ENCODE measurements at places on chromosomes 6 and 20.
A peak's percentile ranks its signal among the peaks of the same experiment; 100 is the strongest.

DNA sequence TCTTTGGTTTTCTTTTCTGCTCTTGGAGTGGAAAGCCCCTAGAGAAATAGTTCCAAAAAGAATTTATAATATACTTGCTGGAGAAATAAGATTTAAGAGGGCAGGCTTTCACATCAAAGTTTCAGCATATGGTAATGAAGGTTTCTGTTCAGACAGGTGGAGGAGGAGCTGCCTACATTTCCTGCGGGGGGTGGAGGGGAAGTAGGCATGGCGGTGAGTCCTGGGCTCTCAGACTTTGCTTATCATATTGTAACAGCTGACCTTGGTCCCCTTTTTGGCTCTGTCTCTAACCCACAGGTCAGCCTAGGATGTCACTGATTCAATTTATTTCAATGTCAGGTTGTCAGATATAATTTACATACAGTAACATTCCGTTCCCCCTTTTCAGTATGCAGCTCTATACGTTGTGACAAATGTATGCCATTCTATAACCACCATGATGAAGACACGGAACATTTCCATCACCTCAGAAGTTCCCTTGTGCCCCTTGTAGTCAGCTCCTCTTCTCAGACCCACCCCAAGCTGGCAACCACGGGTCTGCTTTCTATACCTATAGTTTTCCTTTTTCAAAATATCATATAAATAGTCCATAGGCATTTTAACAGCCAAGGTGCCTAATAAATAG is 77.6 kb upstream of the GGTLC1 start:
- no peak for DNase-seq

DNA sequence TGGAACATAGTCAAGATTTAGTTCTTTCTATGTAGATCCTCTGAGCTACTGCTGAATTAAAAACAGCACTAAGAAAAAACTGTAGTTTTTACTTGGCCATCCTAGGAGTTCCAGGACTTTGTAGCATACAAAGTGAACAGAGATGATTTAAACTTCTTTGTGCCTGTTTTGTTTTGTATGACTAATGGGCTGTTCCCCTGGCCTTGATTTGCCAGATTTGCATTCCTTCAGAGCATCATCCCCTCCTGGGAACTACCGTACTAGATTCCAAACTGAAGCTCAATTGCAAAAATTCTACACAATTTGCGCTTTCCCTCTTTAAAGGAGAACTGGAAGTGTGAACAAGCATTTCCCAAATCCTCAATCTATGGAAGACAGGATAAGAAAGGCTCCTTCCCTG is 23.1 kb downstream of the ACOT13 start:
- no peak for DNase-seq

DNA sequence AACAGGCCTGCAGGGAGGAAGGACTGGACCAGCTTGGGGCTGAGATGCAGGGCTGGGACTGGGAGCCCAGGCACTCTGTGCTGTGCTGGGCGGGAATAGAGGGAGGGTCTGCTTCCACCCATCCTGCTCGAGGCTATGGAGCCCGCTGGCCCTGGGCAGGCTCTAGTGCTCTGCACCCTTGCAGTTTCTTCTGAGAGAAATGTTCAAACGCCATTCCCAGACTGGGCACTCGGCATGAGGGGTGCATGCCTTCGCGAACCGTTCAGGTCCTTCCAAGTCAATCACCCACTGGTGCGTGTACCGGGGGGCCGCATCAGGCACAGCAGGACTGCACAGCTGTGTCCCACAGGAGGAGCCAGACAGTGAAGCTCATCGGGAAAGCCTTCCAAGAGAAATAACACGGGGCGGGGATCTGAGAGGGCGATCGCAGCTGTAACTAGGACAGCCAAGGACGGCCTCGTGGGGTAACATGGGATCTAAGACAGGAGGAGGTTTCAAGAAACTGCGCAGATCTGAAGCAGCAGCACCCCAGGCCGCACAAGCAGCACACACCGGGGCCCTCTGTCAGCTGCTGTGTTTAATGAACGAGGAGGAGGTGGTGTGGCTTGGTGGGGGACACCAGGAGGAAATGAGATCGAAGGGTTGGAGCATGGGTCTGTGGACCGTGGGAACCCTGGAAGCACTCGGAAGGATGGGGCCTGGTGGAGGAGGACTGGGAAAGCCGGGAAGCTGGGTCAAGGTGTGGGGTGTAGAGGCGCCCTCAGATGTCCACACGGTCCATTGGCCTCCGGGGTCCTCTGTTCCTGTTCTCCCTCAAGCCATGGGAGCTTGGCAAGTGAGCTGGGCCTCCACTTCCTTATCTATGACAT is 26.1 kb upstream of the PYGB start:
- no peak for DNase-seq

- DNase-seq, result no peak
Observed at GRCh38 chr20:10963717-10964266, 290.0 kb upstream of the JAG1 start.

DNA sequence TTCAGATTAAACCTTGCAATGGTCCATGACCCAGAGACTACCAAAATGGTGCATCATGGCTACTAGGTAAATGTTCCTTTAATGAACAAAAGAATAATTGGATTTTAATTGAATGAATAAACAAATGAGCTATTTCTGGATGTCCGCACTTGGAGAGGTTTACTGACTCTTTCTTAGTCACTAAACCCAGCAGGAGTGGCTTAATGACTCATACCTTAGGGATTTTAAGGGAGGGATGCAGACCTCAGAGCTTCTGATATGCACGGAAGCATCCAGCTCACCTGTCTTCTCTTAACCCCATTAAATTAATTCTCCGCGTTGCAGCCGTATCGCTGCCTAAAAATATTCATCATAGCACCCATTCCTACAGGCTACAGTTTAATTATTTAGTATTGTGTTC is 970.0 kb upstream of the SLC35B3 start:
- no peak for DNase-seq

- DNase-seq, result no peak
Observed at GRCh38 chr20:56430461-56430860, 18.4 kb downstream of the CASS4 start.

GRCh38 chr6:13635948-13636658 is 21.0 kb downstream of the NOL7 start:
- DNase-seq, result no peak

GRCh38 chr6:116157391-116157790 is 31.5 kb upstream of the COL10A1 start:
- no peak for DNase-seq

DNA sequence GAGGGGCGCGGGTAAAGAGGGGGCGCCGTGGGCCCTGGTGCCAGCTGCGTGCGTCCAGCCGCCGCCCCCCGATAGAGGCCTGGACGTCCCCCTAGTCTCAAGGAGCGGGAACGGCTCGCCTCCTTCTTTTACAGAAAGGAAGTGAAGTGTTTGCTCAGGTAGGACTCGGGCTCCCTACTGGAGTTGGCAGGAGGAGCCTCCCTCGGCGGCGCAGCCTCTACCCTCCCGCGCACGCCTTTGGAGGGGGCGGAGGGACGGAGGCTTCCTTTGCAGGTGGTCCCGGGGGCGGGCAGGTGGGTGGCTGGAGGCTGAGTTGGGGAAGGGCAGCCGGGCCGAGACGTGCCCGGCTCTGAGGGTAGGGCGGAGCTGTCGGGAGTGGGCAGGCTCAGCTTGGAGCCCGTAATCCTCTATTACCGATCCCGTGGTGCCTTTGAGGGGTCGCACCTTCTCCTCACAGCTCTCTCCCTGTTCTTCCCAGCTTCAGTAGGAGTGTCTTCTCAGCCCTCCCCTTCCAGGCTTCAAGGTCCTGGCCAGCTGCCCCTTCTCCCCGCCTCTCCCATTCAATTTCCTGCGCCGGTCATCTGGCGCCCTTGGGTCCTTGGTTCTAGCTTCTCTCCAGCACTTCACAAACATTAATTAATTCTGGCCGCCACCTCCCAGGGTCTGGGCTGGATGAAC is 728 bp downstream of the ITPR3 start:
- no peak for DNase-seq

GRCh38 chr6:45423824-45424450 is 46.2 kb upstream of the SUPT3H start:
- DNase-seq, result no peak

GRCh38 chr20:10635476-10636208 is 38.2 kb downstream of the JAG1 start:
- DNase-seq, result no peak

- DNase-seq, result no peak
Observed at GRCh38 chr20:55615818-55616217, 389.5 kb downstream of the CBLN4 start.

GRCh38 chr20:62636446-62636845 is 5.9 kb upstream of the SLCO4A1 start:
- no peak for DNase-seq

- DNase-seq, result no peak
Observed at GRCh38 chr6:25473447-25473846, 178.6 kb upstream of the SCGN start.

DNA sequence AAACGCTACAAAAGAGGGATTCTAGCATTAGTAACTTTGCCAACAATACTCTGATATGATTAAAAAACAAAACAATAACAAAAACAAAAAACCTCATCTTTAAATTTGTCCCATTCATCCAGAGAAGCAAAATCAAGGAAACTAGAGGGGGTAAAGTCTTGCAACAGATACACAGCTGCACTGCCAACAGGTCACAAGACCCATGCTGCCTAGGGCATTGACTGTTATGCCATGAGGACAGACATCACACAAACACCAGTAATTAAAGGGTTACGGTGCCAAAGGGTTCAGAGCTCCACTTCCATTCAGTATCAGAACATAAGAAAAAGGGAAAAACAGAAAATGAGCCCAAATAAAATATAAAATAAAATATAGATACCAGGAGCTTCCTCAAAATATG is 1.6 kb downstream of the TBC1D20 start:
- no peak for DNase-seq

- no peak for DNase-seq
Observed at GRCh38 chr6:24537771-24538385, 43.1 kb downstream of the ALDH5A1 start.

- DNase-seq, result no peak
Observed at GRCh38 chr20:64152906-64153305, 11.3 kb upstream of the MYT1 start.

DNA sequence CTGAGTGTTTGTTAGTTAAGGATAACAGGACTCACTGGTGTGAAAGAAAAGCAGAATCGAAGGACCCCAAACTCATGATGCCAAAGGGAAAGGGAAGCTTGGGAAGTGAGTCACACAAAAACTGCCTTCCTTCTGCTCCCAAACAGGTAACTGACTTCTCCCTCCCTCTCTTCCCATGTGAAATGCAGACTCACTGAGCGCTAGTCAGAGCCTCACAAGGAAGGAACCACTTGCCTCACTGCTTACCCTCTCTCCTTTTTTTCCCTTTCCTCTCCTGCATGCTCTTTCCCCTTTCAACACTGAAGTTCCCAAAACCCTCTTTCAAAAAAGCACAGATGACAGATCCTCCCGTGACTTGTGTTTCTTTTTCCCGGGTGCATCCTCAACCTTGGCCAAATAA is 56.4 kb downstream of the LYRM4 start:
- DNase-seq, result no peak

- no peak for DNase-seq
Observed at GRCh38 chr6:91860541-91861335, 1273.9 kb upstream of the MAP3K7 start.

GRCh38 chr6:64644024-64644423 is 1008.4 kb downstream of the PHF3 start:
- no peak for DNase-seq

DNA sequence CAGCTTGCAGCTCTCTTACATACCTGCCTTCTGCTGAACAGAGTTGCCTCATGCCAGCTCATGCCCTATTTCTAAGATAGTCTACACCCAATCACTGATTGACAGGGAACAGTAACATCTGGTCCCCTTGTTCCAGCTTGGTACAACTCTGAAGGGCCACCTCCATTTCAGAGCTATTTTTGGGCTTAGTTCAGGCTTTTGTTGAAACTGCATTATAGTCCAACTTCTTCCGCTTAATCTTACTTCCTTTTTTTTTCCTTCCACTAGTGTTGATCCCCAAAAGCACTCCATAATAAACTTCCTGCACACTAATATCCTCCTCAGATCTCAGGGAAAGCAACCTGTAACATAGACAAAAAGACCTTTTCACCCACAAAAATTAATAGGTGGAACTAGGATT is 65.7 kb upstream of the TNFRSF21 start:
- DNase-seq, result no peak

DNA sequence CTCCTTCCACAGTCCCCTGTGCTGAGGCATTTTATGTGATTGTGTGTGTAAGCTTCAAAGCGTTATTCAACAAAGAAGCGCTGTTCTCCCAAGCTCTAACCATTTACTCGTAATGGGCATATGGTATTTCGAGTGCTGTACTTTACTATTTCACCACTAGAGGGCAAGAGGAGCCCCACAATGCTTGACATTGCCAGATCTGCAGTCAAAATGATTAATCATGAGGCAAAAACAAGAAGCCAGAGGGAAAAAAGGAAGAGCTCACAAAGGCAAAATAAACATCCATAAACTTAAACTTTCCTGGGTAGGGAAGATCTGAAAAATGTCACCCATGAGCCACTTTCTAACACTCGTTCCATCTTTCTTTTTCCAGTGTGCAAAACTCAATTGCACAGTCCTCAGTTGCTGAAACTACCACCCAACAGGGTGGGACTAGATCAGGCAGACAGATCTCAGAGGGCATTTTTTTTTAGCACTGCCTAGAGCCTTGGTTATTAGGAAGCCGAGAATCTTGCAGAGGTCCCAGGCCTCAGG is 215.0 kb upstream of the PLCB4 start:
- DNase-seq, result peak; percentile 61

GRCh38 chr6:72218125-72218524 is 331.8 kb downstream of the RIMS1 start:
- peak; percentile 66 for DNase-seq

GRCh38 chr6:7153789-7154188 is 46.0 kb downstream of the RREB1 start:
- DNase-seq, result no peak

DNA sequence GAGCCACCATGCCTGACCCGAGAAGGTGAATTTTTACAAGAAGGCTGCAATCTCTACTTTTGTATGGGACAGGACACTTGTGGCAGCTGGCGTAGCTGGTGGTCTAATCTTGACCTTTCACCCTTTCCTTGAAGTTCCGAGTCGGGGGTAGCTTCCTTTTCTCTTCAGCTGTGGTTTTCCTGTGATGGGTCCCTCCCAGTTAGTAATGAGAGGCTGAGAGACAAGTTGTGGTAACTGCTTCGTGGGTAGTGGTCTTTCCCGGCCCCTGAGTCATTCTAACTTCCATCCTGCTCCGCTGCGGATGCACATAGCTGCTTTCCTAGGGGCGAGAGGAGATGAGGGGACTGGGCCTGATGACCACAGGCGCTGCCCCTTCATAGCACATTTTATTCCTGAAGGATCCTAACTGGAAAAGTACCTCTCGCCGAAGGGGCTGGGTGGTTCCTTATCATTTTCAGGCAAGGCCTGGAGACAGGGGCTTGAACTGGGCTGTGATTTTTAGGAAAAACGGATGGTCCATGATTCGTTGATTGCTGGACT is 3.1 kb downstream of the SYNJ2 start:
- DNase-seq, result no peak

GRCh38 chr6:92110403-92110802 is 1309.0 kb downstream of the EPHA7 start:
- DNase-seq, result no peak

DNA sequence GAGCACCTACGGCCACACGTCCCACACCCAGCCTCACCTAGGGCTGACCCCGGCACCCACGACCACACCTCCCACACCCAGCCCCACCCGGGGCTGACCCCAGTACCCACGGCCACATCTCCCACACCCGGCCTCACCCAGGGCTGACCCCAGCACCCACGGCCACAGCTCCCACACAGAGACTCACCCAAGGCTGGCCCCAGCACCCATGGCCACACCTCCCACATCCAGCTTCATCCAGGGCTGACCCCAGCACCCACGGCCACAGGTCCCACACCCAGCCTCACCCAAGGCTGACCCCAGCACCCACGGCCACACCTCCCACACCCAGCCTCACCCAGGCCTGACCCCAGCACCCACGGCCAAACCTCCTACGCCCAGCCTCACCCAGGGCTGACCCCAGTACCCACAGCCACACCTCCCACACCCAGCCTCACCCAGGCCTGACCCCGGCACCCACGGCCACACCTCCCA is 36.7 kb downstream of the NINL start:
- no peak for DNase-seq

Measured in HEK293T (cell line).